Stimulated activated CD4-positive, alpha-beta T cell treated with anti-CD3 and anti-CD28 coated beads, Interleukin-1b, Interleukin-23, amount 100 ng/mL, for 1 hour (primary cell): ENCODE measurements at places on chromosomes 5 and 9.

GRCh38 chr9:129291041-129291501 lies 113.0 kb upstream of the IER5L start:
- no peak for DNase-seq

DNA sequence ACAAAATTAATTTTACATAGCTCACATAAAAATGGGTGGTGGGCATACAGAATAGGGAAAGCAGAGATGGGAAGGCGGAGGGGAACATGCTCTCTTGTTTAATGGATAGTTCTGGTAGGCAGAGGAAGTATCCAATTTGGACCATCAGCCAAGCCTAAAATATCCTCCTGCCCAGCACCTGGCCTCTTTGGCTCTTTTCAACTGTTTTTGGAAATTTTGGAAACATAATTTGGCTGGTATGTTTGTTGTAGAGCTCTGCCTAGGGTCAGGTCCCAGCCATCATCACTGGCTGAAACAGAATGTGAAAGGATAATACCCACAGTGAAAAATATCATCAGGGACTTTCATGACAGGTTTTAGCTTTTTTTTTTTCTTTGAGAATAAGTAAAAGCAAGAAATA lies 467.3 kb upstream of the DMAC1 start:
- no peak for DNase-seq

GRCh38 chr5:3606121-3606831 lies 10.6 kb downstream of the IRX1 start:
- DNase-seq, result no peak

DNA sequence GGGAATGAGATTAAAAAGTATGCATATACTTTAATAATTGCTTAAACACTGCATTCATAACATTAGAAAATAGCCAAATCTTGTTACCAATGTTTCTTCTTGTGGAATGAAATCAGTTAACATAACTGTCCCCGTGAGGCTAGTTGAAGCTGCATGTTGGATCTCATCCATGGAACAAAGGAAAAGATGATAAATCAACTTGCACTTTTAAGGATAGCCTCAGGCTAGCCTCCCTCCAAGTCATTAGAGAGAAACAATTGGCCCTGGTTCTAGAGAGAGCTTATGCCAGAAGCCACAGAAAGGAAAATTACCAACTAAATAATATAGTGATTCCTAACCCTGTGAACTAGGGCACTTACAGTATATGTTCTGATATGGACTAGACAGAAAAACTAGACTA lies 66.9 kb downstream of the GRIN3A start:
- DNase-seq, result no peak

DNA sequence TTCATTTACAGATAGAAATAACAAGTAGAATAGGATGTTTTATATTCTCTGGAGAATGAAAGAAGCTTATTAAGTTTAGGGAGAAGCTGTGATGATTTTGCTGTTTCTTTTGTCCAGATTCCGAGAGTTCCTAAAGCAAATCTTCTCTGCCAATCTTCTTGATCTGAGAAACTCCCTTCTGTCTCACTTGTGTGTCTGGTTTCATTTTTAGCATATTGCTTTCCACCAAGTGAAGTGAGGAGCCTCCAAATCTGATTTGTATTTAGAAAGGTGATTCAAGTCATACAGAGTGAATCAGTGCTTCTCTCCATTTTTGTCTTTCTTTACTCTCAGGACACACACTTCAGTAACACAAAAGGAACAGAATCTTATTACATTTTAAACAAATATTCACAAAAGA lies 48.4 kb downstream of the STX17 start:
- DNase-seq, result no peak

DNA sequence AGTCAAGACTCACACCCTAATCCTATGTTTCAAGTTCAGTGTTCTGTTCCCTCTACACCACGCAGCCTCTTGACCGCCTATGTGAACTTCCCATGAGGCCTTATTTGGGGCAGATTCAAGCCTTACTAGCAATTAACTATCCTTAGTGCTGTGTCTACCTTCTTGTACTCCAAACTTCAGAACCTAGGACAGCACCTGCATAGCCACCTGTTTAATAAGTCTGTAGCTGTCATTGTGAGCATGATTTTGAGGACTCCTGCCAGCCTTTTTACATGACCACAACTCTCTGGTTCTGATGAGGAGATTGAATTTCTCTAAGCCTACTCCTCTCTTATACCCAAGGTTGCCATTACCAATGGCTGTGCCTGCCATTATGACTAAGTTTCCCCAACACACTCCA lies 50.8 kb upstream of the PCSK1 start:
- DNase-seq, result no peak

GRCh38 chr5:172527559-172527958 lies 73.2 kb upstream of the SH3PXD2B start:
- no peak for DNase-seq

GRCh38 chr5:32707418-32707997 lies 3.6 kb upstream of the NPR3 start:
- no peak for DNase-seq

GRCh38 chr5:137708796-137709559 lies 26.9 kb downstream of the KLHL3 start:
- DNase-seq, result no peak

DNA sequence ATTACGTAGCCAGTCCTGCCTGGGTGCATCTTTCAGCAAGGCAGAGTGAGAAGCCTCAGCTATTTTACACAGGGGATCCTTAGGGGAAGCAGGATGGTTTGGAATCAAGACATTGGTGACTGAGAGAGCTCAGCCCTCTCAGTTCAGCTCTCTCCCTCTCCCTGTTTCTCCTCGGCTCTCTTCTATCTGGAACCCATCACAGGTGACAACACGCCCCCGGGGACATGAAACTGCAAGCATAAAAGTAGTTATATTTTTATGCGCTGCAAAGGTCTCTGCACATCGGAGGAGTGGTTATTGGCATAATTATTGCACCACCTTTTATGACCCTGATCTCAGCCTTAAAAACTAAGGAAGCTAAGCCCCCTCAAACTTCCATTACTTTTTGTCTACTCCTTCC lies 14.2 kb downstream of the TMOD1 start:
- no peak for DNase-seq

GRCh38 chr9:113417370-113417769 lies 6.8 kb downstream of the C9orf43 start:
- DNase-seq, result no peak

DNA sequence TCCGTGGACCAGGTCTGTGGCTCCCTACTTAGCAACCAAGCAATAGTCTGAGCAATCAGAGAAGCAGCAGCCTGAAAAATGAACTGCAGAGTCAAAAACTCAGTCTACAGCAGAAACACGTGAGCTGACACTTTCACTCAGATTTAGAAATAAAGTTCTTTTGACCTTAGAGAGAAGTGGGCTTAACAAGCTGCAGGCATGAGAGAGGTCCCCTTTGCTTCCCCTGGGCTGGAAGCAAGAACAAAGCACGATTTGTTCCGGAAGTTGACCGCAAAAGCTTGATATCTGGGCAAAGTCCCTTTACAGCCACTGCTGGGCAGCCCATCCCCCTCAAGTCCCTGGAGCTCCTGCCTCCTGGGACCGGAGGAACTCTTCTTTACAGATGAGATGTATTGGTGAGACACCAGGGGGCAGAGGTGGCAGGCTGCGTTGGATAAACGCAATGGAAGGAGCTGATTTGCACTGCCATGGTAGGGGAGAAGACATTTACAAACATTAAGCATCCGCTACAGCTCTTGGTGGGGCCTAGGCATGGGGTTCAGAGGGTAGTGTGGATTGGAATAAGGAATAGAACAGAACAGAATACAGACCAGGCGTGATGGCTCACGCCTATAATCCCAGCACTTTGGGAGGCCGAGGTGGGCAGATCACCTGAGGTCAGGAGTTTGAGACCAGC lies 5.8 kb upstream of the SOWAHA start:
- no peak for DNase-seq

DNA sequence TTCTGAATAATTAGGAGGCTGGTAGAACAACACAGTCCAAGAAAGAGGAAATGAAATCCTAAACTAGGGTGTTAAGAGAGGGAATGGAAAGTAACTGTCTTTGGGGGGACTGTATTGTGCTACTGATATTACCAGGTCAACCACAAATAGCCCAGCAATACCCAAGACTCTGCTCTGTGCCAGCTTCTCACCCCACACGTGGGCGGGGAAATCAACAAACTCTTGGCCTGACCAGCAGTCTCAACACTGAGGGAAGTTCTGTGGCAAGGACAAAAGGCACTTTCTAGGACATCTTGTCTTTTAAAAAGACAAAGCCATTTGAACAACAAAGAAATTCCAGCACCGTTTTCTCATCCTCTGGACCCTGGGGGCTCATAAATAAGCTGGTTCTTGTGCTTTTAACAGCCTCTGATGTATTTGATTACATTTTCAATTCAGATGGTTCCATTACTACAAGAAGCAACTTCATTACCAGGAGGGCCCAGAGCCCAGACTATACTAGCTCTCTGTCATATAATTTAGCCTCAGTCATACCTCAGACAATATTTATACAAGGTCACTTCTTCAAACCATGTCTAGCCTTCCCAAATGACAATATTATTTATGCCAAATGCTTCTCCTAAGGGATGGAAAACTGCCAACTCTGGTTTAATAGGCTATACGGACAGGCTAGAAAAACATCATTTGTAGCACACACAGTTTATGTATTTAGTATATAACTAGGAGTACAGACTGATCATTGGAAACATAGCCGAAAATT lies 297.8 kb downstream of the CWC27 start:
- no peak for DNase-seq

GRCh38 chr9:137432687-137433348 lies 8.3 kb downstream of the ENTPD8 start:
- no peak for DNase-seq

- DNase-seq, result no peak
Observed at GRCh38 chr5:132915681-132916080, 42.2 kb downstream of the LEAP2 start.

DNA sequence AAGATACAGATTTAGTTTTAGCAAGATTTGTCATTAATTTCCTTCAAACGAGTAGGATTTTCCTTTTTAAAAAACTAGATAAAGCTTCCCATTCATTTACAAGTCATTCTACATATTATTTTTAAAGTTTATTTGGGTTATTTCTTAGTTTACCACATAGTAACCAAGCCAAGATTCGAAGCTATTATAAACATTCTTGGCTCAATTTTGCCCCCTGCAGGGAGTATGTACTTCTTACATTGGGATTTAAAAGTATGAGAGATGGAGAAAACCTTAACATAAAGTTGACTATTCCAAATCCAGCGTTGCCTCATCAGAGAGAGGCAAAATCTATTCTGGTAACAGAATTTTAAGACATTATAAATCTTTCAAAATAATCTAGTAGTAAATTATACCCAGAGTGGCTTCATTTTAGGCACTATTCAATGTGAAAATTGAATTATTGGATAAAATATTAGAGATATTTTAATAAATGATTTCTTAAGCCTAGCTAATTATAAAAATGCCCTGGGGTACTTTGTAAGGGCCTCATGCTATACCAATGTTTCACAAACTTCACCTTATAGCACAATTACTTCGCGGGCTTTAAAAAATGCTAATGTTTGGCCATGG lies 39.1 kb downstream of the FBN2 start:
- no peak for DNase-seq

DNA sequence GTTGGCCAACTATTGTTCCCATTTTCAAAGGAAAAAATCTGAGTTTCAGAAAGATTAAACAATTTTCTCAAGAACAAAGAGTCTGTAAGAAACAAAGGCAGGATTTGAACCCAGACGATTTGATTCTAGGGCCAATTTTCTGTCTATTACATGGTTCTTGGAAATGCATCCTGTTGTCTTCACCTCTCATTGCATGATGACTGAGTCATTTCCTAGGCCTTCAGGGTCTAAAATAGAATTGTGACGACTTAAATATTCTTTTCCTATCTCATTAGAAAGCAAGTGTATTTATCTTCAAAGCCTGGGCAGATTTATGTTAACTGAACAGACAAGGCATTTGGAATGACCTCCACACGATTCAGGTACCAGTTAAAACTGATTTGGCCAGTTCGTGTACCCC lies 512.9 kb downstream of the NTRK2 start:
- DNase-seq, result no peak

DNA sequence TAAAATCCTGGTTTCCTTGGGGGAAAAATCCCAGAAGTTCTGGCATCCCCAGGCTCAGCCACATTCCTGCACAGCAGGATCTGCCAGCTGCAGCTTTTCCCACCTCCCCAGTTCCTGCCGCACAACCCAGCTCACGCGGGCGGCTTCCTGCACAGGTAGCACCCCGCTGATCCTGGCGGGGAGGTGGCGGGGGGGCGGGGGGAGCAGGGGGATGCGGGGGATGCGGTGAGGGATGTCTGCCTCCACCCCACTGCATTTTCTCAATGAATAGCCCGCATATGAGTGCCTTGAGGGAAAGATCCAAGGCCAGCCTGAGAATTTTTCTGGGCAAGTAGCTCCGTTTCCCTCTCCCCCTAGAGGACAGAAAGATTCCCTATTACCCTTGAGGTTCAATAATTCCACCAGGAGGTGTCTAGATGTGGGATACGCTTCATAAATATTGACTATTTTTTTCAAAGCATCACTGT lies 21.1 kb downstream of the GFPT2 start:
- DNase-seq, result no peak

- DNase-seq, result no peak
Observed at GRCh38 chr5:50553560-50553984, 112.5 kb upstream of the EMB start.

- DNase-seq, result peak; percentile 23
Observed at GRCh38 chr9:97954550-97954989, 16.6 kb upstream of the HEMGN start.

GRCh38 chr5:10467281-10468198 lies 25.9 kb downstream of the ROPN1L start:
- DNase-seq, result no peak

DNA sequence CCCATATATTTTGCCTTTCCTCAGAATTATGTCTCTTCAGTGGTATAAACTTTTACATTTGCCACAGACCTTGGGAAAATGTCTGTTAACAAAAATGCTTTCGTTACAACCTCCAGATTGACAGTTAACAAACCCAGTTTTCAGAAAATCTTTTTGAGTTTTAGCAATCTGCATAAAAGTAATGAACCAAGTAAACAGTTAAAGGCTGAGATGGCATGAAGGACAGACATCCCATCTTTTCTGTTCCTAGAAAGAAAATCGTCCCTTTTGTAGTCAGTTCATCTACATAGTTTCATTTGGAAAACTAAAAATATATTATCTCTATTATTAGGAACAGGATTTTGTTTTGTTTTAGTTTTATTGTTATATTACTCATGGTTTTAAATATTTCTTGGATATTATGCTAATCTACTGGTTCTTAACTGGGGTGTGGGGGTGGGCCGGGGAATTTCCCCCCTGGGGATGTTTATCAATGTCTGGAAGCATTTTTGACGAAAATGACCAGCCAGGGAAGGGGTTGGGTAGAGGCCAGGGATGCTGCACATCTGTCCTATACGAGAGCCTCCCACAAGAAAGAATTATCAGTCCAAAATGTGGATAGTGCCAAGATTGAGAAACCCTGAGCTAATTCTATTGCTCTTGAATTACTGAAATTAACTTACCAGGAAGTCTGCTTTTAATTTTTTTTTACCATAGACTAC lies 11.9 kb downstream of the FYB1 start:
- DNase-seq, result no peak

DNA sequence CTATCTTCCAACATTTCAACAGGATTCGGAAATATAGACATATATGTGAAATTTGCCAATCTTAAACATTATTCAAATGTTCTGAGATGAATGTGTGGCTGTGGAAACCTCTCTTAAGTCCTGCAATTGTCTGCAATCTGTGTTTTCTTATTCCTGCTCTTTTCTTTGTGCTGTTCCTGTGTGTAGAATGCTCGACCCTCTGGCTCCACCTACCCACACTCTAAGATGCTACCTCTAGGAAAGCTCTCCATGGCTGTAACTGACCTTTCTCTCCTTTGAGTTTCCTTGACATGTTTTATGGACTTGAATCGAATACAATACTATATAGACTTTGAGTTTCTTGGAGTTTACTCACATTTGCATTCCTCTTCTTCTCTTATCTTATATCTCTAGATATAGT lies 120.6 kb upstream of the ASTN2 start:
- no peak for DNase-seq

GRCh38 chr5:449151-449550 lies 6.2 kb downstream of the EXOC3 start:
- DNase-seq, result no peak
